ENCODE measurements at places on chromosomes 13 and 19. TPM values are rescaled to one million over a fixed set of nuclear protein-coding genes. Genes with fewer than 3 reads are reported as not detected.

Gene RXFP2
- total RNA-seq: not detected

Gene CGB8
- not detected for total RNA-seq

Gene WDR88
- not detected for total RNA-seq

Gene PLEKHF1
- total RNA-seq: 5.0 TPM

Gene SMAD9
- total RNA-seq: 4.8 TPM

Gene ZNF98
- total RNA-seq: not detected

Gene IGFL3
- total RNA-seq: not detected

Gene NCR1
- total RNA-seq: not detected

Gene FCER2
- not detected for total RNA-seq

Gene ZNF304
- total RNA-seq: 16.1 TPM

GRCh38 chr13:24207841-24208667, 47.5 kb downstream of the SPATA13 start:
- peak; percentile 95 for DNase-seq

DNA sequence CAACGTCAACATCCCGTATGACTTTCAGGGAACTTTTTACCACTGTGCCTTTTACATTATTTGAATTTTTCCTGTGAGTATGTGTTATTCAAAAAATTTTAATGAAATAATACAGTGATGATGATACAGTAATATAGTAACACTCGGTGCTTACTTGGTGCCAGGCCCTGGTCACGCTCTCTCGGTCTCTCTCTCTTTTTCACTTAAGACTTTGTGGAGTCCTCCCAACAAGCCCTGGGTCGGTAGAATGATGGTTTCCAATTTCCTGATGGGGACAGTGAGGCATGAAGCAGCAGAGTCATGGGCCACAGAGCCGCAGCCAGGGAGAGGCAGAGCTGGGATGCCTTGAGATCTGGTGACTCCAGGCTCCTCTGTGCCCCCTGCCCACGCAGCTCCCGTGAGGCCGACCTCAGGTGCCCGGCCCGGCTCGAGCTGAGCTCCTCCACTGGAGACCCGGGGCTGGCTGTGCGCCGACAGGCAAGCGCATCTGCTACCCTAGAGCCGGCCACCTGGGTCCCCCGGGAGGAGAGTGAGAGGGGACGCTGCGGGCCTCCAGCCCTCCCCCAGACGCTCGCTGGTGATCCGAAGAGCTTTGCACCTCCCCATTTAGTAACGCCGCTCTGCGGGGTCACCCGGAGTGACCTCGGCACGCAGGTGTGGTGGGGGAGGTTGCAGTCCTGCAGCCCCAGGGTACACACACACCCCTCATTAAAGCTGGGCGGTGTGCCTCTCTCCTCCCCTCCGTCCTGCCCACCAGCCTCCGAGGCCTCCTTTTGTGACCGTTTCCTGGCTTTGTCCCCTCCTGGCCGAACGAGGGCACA, 4.4 kb upstream of the SBK3 start:
- peak; percentile 93 for DNase-seq

DNA sequence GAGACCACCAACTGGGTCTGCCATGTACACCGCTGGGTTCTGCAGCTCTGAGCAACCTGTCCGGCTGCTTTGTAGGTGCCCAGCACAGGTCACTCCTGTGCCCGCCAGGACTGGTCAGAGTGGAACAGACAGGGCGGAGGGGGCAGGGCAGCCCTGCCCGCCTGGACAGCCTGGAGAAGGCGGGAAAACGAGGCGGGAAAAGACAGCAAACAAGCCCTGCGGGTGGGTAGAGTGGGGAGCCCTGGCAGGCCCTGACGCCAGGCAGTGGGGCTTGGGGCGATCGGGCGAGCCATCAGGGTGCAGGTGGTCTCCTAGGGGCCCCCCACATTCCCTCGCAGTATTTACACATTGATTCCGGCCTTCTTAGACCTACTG, 533 bp upstream of the UHRF1 start:
- DNase-seq: no peak

GRCh38 chr13:38384171-38384570, 34.5 kb downstream of the UFM1 start:
- no peak for DNase-seq

DNA sequence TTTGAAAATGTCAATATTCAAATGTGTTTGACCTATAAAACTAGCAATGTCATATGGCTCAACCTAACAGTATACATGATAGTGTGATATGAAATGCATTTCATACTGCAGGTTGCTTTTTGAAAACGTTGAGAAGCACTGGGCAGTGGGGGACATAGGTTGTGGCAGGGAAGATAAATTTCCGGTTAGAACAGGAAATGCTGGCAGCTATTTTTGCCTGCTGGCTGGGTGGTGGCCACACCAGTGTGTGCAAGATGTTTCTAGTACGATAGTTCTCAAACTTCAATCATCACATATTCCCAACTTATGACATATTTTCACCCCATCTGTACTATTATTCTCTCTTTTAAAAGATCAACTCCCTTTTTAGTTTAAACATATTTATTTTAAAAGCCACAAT, 17.2 kb downstream of the FXYD5 start:
- no peak for DNase-seq

- DNase-seq: no peak
Measured at GRCh38 chr13:61180234-61180633, 235.4 kb downstream of the PCDH20 start.

DNA sequence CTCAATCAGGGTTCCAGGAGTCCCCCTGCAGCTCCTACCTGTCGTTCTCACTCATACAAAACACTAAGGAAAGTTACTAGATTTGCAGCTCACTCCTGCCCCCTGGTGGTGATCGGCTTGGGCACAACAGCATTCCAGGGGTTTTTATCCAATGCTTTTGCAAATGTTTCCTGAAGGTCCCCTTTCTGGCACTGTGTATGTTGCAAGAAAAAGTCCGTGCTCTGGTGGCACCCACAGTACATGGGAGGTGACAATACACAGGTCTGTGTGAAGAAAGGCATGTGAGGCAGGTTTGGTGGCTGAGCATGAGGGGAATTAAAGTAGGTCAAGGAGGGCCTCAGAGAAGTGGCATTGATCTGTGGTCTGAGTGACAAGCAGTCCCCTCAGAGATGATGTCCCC, 8.6 kb upstream of the TYK2 start:
- DNase-seq: peak; percentile 71

- DNase-seq: no peak
Measured at GRCh38 chr13:78323040-78323439, 280.3 kb downstream of the POU4F1 start.

GRCh38 chr19:47371261-47371660, 22.1 kb downstream of the DHX34 start:
- no peak for DNase-seq

DNA sequence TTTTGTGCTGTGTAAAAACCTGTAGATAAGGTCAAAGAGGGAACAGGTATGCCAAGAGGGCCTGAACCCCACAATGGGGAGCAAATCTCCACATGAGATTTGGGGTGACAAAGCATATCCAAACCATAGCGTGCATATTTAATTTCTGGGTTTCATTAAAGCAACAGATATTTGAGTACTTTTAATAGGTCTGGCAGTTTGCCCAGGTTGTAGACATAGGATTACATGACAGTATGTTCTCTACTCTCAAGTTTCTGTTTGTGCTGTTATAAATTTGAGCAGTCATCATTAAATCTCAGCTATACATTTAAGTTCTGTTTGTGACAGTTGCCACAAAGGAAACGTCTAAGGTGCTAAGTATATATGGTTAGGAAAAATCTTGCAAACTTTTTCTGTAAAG, 236.4 kb downstream of the ATP8A2 start:
- no peak for DNase-seq

- DNase-seq: no peak
Measured at GRCh38 chr19:3785451-3785937, 687 bp downstream of the MATK start.

DNA sequence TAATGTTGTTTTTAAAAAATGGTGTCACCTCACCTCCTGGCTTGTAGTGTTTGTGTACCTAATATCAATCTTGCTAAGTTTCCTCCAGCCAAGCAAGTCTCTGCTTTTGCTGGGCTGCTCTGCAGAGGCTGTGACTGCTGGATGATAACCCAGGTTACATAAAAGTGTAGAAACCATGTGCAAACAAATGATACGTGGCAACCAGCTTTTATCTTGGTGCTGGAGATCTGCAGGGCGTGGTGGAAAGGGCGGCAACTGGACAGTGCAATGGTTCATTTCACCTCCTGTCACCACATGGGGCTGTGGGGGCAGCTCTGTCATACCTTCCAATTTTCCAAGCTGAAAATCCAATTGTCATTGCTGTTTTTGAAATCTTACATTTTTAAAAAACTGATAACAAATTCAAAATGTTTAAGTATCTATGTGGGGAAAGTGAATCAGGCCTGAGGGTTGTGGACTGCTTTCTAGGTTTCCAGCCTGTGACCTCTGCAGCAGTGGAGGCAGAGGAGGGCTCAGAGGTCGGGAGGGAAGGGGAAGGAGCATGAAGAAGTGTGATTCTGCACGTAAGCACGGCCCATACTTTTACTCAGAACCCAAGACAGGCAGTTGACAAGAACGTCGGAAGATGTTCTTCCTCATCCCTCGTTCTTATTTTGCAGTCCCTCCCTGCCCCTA, 9.7 kb downstream of the GPR42 start:
- DNase-seq: no peak

- no peak for DNase-seq
Measured at GRCh38 chr13:67042556-67042955, 187.6 kb downstream of the PCDH9 start.

DNA sequence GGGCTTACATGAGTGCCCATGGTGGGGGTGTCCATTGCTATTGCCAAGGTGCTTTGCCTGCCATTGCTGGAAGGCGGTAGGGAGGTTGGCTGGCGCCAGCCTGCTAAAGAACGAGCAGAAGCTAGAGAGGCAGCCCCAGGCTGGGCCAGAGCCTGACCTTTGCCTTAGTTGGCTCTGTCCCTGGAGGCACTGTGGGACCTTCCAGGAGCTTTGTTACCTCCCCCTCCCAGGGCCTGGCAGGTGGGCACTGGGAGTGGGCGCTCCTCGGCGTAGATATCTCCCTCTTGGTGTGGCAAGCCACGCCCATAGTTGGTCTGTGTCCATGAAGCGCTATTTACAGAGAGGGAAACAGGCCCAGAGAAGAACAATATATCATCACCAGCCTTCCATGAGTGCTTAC, 2.3 kb upstream of the SLC25A42 start:
- DNase-seq: no peak

DNA sequence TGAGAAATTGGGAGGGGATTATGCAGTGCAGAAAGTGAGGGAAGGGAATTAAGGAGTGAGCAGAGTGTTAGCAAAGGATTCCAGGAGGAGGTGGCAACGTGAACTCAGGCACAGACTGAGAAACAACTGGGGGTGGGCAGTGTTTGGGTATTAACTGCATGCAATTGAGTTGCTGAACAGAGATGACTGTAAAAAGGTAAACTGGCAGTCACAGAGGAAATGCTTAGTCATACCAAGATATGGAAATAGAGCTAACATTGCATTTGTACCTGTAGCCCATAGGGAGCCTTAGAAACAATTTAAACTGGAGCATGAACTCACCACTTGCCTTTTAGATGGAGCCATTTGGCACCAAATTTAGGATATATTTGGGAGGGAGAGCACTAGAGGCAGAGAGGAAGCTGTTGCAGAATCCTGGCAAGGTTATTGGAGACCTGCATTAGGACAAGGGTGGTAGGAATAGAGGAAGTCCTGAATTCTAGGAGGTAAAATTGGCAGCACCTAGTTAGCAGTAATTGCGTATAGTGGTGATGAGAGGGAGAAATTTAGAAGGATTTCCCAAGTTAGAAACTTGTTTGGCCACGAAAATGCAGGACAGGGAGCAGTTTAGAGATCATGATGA, 100.6 kb upstream of the FRY start:
- no peak for DNase-seq

- no peak for DNase-seq
Measured at GRCh38 chr19:18041054-18041453, 33.1 kb downstream of the ARRDC2 start.

GRCh38 chr13:50760751-50761150, 82.7 kb downstream of the DLEU7 start:
- no peak for DNase-seq

DNA sequence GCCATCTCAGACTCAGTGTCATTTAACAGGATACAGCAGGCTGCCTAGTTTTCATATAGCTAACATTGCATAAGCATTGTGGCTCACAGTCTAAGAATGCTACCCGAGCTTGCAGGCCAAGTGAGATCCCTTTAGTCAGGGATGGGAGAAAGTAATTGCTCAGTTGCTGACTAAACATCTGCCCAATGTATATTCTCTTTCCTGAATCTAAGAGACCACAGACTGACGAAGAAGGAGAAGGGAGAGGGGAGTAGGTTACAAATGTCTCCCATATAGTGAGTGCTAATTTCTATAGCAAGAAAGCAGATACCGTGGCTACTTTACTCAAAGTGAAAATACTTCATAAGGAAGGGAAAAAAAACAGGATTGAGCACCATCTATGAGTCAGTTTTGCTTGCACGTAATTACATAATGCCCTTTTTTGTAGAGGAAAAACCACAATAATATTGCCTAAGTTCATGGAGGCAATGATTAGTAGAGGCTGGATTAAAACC, 453.9 kb downstream of the COG6 start:
- DNase-seq: peak; percentile 73

- DNase-seq: no peak
Measured at GRCh38 chr13:74063533-74064100, 70.6 kb downstream of the KLF12 start.

- DNase-seq: no peak
Measured at GRCh38 chr19:11563532-11563931, 4.5 kb upstream of the ELOF1 start.

- peak; percentile 75 for DNase-seq
Measured at GRCh38 chr13:44719857-44720671, 143.9 kb upstream of the TSC22D1 start.

DNA sequence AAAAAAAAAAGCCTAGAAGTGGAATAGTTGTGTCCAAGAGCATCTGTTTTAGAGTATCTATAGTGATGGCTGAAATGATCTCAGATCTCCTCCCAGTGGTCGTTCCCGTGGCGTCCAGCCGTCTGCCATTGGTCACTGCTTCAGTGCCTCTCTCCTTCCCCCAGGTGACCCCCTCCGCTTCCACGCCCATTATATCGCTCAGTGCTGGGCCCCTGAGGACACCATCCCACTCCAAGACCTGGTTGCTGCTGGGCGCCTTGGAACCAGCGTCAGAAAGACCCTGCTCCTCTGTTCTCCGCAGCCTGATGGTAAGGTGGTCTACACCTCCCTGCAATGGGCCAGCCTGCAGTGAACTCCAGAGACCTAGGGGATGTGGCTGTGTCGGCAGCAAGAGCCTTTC, 1.9 kb downstream of the TSEN34 start:
- no peak for DNase-seq

GRCh38 chr13:24217601-24218281, 57.2 kb downstream of the SPATA13 start:
- DNase-seq: no peak

GRCh38 chr19:33240181-33240771, 14.6 kb upstream of the SLC7A10 start:
- no peak for DNase-seq

DNA sequence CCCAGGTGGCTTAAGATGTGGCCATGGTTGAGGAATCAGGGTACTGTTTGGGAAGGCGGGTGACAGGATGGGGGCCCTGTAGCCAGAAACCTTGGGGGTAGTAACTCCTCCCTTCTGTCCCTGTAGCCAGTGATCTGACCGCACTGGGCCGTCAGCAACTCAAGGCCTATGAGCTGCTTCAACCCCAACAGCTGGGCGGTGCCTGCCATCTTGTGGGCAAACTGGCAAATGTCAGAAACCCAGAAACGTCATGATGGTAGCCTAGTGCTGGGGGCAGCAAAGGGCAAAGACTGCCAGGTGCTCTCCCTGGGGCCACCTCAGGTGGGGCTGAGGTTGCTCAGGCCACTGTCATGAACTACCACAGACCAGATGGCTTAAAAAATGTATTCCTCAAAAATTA, 3.5 kb downstream of the COPE start:
- DNase-seq: peak; percentile 30

GRCh38 chr19:3656073-3656746, 29.6 kb upstream of the CACTIN start:
- DNase-seq: peak; percentile 13

Data from IMR-90 (cell line).